Stimulated activated CD4-positive, alpha-beta T cell treated with anti-CD3 and anti-CD28 coated beads, TNF-alpha, amount 100 ng/mL, for 24 hours (primary cell): ENCODE measurements at places on chromosomes 1 and 21.

- DNase-seq = no peak
Measured at GRCh38 chr21:42229676-42230075, 10.7 kb downstream of the ABCG1 start.

- DNase-seq = no peak
Measured at GRCh38 chr1:31880957-31881687, 57.0 kb downstream of the PTP4A2 start.

GRCh38 chr1:210944252-210944651, 189.7 kb downstream of the KCNH1 start:
- no peak for DNase-seq

DNA sequence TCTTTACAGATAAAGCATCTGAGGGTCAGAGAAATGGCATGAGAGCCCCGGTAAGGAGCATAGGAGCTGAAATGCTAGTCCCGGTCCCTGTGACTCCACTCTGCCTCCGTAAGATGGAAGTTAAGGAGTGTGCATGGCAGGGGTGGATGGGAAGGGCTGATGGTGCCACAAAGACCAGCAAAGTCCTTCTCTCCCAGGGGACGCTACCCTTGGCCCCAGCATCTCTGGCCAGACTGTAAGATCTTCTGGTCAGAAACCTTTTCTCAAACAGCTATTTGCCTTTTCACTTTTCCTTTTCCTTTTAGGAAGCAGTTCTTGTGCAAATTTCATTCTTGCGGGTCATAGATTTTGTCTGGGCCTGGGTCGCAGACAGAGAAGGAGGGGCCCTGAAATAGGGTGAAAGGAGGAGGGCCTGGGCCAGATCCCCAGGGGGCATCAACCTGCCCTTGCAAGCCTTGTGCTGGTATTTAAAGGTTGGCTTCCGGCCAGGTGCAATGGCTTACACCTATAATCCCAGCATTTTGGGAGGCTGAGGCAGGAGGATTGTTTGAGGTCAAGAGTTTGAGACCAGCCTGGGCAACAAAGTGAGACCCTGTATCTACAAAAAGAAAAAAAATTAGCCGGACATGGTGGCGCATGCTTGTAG, 14.4 kb upstream of the EPS8L3 start:
- no peak for DNase-seq

GRCh38 chr1:227318016-227318852, at the start of gene CDC42BPA:
Gene CDC42BPA (minus strand): TSS chr1:227318492. CDS start chr1:227317182, 1,310 bp downstream.
- DNase-seq = peak; percentile 31

DNA sequence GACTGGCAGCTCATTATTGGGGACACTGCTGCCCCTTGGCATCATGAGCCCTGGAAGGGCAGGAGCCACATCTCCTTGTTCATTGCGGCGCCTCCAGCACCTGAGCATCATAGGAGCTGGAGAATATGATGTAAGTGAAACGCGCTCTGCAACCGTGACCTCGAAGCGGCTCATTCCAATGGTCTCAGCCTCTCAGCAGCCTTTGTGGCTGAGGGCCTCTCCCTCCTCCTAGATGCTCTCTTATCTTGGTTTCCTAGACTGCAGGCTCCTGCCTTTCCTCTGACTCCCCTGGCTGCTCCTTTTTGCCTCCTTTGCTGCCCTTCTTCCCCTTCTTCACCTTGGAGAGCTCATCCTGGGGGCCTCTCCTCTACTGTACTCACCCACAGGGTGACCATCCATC, 83.6 kb upstream of the CASZ1 start:
- DNase-seq = no peak
